Non-pigmented ciliary epithelial cell (primary cell): ENCODE measurements at places on chromosomes 16 and 17.

- peak; percentile 89 for DNase-seq
These were observed 160.9 kb downstream of the MAP2K6 start for GRCh38 chr17:69575346-69575761.

DNA sequence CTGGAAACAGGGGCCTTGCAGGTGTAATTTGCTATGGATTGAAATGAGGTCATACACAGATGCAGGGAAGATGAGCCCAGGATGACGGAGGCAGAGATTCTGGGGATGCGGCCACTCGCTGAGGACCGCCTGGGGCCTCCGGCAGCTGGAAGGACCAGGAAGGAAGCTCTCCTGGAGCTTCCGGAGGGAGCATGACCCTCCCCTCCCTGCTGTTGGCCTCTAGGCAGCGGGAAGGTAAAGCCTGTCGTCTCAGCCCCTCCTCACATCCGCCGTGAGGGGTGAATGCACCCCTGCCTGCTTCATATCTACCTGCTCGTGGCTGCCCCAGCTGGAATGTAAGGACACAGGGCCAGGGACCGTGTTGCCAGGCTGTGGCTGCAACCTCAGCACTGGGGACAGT is 29.1 kb upstream of the ZNF469 start:
- DNase-seq = no peak

GRCh38 chr17:45997624-45998023 is 1.4 kb upstream of the STH start:
- DNase-seq = no peak

GRCh38 chr16:84649511-84649861 is 1.2 kb downstream of the KLHL36 start:
- no peak for DNase-seq

DNA sequence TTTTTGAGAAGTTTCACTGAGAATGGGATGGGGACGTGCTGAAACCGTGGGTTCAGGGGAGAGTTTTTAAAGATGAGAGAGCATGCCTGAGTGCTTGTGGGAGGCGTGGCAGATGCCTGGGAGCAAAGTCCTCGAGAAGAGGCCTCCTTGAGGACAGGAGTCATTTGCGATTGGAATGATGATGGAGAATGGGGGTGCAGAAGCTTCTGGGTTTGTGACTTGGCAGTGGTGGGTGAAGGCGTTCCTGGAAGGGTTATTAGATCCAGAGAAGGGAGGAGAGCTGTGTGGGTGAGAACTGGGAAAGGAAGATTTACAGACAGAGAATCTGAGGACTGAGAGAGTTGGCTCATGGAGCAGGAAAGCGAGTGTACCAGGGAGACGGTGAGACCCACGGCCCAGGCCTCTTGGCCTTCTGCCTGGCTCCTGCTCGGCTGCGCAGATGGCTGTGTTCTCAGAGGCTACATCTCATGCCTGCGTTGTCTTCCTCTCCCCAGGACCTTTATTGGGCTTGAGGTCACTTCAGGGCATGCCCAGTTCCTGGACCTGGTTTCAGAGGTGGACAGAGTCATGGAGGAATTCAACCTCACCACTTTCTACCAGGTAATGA is 8.6 kb upstream of the MMP15 start:
- no peak for DNase-seq

- no peak for DNase-seq
These were observed 11.9 kb downstream of the TMEM170A start for GRCh38 chr16:75452464-75453190.

DNA sequence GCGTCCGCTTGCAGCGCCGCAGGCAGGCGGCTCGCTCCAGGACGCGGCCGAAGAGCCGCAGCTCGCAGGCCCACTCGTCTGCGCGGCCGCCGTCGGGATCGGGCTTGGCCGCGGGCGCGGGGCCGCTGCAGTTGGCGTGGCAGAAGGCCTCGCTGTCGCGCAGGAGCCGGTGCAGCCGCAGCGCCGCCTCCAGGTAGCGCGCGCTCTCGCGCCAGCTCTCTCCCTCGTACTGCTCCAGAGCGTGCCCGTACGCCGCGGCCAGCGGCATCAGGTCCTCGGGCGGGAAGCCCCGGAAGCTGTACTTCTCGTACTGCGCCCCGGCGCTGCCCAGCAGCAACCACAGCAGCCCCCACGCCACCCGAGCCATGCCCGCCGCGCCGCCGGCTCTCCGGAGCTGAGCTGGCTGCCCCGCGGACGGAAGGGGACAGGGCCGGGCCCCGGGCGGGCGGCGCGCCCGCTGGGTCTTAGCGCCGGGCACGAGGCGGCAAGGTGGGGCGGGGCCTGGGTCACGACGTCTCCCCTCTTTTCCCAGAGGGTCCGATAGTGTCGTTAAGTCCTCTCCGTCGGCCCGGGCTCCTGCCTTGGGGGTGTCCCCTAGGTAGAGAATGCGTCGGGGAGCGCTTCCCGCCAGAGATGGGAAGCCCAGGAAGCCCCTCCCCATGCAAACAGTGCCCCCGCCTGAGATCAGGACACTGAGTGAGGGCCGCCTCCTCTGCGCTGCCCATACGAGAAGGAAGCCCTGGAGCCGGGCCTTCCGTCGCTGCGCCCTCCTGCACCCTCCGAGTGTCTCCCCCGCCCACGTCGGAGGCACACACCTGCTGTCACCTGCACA is at the start of gene P3H4:
Gene P3H4, minus strand, starts transcription at position 401 of the 832 bp plus-strand sequence. Its CDS starts 34 bp downstream, at position 367.
- DNase-seq = no peak

DNA sequence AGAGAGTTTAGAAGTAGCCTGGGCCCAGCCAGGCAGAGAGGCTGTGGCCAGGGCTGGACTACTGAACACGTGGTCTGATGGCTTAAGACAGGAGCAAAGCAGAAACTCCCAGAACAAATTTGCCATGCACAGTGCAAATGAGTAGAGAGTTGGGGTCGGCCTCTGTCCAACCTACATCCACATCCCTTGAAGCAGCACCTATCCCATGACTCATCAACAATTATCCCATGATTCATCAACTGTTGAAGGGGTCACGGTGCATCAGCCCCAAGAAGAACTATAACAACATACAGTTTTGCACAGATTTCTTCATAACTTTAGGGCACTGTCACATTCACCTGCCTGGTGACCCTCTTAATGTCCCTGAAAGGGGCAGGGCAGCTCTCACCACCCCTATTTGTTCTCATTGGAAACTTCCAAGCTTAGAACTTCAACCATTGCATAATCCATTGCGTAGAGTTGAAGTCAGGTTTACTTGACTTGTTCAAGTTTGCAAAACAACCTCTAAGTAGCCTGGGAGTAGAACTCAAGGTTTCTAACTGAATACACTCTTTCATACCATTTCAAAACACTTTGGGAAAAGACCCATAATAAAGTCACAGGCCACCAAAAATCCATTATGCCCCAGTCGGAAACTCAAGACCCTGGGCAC is 235.2 kb upstream of the CDH5 start:
- DNase-seq = no peak

GRCh38 chr17:50055055-50055425 is 870 bp upstream of the ITGA3 start:
- DNase-seq = no peak

GRCh38 chr16:84600343-84601229 is 17.3 kb downstream of the COTL1 start:
- no peak for DNase-seq

DNA sequence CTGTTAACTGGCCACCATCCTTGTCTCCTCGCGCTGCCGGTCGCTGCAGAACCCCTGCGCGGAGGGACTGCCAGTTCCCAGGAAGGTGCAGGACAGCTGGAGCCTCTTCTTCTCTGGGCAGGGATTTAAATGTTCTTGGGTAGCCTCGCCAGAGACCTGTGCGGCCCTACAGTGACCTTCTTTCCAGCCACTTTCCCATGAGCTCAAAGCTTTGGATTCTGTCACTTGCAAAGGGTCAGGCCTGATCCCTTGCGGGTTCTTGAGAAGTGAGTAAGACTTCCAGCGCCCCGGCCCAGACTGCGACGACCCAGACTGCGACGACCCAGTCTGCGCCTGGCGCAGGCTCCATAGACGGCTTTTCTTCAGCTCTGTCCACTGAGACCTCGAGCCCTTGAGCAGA is 1.4 kb upstream of the SLFN5 start:
- DNase-seq = no peak

DNA sequence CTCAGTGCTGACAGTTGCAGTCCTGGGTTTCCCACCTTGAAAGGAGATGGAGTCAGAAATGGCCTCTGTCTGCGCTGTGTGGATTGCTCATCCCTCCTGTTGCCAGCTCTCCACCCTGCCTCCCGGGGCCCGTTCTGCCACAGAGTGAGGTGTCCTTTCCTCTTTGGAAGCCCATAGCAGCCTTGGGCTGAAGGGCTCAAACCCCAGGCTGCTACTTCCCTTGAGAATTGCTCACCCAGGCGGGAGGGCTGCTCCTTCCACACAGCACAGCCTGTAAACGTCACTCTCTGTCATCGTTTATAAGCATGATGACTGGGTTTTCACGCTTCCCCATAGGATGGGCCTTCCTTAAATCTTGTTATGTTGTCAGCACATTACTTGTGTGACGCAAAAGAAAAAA is 62.7 kb downstream of the FOXK2 start:
- peak; percentile 8 for DNase-seq

DNA sequence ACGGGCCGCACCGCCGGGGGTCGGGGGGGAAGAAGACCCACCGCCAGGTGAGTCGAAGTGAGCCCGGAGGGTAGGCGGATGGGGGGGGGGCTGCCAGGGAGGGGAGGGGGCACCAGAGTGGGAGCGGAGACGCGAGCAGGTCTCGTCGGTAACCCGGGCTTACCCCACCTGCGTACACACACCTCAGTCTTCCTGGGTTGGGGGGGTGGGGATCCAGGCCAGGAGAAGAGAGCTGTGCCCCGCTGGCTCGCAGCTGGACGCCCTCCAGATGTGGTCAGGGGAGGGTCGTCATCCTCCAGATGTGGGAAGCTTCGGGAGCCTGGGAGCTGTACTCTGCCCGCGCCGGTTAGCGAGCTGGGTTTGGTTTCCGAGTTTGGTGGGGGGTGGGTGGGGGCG is 1.2 kb downstream of the CACNA1G start:
- no peak for DNase-seq

GRCh38 chr16:68548947-68549346 is 9.9 kb downstream of the ZFP90 start:
- DNase-seq = no peak

DNA sequence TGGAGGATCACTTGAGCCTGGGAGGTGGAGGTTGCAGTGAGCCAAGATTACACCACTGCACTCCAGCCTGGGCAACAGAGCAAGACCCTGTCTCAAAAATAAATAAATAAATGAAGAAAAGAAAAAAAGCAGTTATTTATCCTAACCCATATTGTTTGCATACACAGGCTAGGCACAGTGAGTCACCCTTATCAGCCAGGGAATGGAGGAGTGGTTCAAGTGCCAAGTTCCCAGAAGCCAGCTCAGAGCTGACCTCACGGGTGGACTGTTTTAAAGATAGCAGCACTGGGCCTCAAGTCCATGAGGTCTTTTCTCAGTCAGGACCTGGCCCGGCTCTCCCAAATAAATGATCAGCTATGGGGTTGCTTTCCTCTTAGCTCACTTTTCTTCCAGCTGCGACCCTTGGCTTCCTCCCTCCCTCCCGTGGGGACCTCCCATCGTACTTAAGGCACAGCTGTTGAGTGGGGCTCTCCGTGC is 22.6 kb upstream of the MGAT5B start:
- no peak for DNase-seq

DNA sequence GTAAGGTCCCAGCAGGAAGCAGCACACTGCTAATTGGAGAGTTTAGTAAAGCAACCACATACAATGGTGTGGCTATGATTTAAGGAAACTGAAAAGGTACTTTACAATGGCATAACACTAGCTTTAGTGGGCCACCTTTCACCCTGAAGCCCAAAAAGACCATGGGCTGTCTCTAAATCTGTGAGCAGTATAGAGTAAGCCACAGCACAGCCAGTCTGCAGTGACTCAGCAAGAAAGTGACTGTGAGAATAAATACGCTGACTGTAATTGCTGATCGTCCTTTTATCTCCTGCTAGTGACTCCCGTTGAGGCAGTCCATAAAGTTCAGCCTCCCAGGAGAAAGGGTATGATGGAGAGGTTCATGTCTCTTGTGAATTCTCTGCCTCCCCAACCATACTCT is 679.8 kb upstream of the KIF2B start:
- DNase-seq = no peak

DNA sequence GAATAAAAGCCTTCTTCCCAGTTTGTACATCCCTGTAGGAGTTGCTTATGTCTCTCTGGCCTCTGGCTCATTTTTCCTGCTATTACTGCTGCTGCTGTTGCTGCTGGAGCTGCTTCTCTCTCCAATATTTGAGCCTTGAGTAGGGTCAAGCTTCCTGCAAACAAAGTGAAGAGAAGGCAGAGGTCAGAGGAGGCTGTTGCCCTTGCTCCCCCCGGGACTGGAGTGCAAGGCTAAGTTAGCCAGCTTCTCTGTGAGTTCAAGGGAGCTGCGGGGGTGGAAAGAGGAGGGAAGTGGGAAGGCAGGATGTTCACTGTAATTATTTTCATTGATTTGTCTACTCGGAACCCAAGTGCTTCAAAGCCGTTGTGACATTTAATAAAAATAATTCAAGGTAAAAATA is 77.0 kb upstream of the TMEM132E start:
- no peak for DNase-seq

DNA sequence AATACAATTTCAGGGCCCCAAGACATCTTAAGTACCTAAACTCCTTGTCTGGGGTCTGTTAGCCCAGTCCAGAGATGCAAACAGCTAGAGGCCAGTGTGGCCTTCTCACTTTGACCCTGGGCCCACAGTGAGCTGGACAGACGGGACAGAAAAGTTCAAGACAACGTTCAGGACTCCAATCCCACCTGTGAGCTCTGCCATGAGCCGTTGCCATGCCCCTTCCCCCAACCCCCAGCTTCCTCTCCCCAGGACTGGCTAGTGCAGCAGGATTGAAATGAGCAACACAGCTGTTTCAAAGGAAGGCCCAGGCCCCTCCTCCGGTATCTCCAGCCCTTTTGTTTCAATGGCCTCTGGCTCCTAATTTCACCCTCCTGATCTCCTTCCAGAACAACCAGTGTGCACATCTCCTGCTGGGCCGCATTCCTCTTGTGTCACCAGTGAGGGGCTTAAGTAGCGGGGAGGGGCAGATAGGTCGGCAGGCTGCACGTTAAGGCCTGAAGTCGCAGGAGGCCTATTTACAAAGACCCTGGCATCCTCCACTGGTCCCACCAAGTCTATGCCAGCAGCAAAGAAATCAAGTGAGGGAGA is 11.3 kb downstream of the AXIN2 start:
- DNase-seq = no peak
